Vagina (tissue), 2 donors: ENCODE measurements at places on chromosomes 4 and X.
A peak's percentile ranks its signal among the peaks of the same experiment; 100 is the strongest.

DNA sequence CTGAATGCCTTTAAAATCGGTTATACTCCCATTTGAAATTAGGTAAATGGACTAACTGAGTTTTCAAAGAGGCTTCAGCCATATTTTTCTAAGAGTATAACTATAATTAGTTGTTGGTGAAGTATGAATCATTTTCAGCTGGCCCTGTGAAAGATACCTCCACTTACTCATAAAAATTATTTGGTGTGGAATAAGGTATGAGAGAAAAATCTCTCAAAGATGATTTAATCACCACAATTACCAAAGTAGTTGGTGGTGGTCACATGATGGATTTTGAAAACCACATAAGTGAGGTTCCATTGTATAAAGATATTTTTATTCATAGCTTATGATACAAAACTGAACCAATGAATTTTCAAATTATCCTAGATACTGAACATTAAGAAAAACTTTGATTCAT lies 9.0 kb upstream of the KLHL2 start:
- DNase-seq = no peak

- DNase-seq = peak; percentile 93
Observed at GRCh38 chrX:47836164-47837072, at the start of gene ZNF81. Gene ZNF81, plus strand, starts transcription at chrX:47836902. Its CDS starts 9,366 bp downstream, at chrX:47846268.

DNA sequence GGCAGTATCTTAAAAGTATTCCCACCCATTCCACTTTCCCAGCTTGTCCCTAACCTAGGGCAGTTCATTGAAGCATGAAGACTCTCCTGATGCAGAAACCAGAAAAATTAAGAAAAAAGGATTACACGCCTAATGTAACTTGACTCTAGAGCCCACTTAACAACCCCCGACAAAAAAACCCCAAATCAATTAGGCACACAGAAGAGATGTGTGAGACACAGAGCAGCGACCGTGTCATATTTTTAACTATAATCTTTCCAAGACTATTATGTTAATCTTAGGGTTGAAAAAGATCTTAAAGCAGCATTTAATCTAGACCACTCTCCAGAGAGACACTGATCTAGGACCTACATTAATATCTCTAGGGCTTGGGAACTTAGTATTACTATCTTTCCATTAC lies 1.3 kb downstream of the YTHDC1 start:
- no peak for DNase-seq

DNA sequence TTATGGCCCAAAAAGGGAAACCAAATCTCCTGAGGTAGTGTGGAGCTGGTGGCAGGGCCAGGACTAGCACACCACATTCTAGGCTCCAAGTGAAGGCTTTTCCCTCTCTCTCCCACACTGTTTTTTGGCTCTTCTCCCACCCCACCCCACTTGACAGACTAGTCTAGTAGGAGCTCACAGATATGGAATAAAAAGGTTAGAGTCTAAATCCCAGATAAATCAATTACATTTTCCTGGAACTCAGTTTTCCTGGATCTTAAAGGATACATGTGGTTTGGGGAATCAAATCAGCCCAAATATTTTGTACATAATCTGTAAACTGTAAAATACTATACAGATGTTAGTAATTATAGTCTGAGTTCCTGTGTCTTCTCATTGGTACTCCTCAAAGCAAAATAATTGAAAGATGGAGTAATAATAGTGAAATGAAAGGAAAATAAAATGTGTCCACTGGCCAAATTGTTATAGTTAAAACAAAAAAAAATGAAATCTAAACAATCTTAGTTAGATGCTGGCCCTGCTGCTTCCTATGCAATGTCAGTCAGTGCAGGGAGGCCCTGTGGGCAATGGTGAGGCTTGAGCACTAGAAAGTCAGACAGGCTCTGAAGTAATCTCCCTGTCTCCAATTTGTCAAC lies 370.4 kb upstream of the CPEB2 start:
- no peak for DNase-seq

GRCh38 chr4:139175646-139176301 lies 1.2 kb downstream of the ELF2 start:
- no peak for DNase-seq

- no peak for DNase-seq
Observed at GRCh38 chr4:171644430-171645057, 168.7 kb upstream of the GALNTL6 start.

GRCh38 chr4:111639120-111639690 lies 506.0 kb upstream of the FAM241A start:
- DNase-seq = no peak

GRCh38 chr4:56662782-56663468 lies 18.2 kb downstream of the HOPX start:
- DNase-seq = no peak

DNA sequence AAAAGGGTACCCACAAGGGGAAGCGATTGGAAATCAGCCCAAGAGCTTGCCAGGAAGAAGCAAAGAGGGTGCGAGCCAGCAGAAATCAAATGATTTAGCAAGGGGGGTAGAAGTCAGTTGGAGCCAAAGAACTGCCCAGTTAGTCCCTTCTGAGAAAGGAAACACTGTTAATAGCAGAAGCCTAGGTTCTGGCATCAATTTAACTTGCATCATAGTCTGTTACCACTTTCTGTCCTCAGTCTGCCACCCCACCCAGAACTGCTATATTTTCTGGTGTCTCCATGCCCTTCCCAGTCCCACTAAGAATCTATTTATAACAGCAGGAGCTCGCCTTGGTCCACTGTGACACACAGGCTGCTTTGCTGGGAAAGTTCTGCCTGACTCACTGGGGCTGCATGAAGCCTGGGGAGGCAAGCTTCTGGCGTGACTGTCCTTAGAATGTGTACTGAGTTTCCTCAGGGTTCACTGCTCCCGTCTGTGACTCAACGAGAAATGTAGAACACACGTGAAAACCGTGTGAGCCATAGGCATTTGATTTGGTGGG lies 157.8 kb upstream of the TTC29 start:
- DNase-seq = peak; percentile 91

DNA sequence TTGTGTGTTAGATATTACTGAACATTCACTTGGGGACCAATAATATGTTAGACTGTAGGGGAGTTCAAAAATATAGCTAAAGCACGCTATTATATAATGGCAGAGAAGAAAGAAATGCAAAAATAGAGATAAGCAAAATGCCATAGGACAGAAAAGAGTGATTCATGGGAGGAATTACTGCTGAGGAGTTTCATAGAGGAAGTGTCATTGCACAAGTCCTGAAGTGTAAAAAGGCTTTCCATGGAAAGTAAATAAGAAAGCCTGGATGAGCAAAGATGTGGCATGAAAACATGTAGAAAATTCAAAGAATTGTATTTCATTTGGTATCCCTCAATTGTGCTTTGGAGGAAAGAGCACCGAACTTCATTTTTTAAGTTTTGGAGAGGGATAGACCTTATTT lies 14.5 kb downstream of the HMGB2 start:
- DNase-seq = no peak

- peak; percentile 47 for DNase-seq
Observed at GRCh38 chrX:69050051-69050765, 115.0 kb downstream of the PJA1 start.

- no peak for DNase-seq
Observed at GRCh38 chr4:86181585-86181984, 178.3 kb downstream of the MAPK10 start.

- DNase-seq = no peak
Observed at GRCh38 chr4:154368060-154368459, 123.5 kb downstream of the DCHS2 start.

DNA sequence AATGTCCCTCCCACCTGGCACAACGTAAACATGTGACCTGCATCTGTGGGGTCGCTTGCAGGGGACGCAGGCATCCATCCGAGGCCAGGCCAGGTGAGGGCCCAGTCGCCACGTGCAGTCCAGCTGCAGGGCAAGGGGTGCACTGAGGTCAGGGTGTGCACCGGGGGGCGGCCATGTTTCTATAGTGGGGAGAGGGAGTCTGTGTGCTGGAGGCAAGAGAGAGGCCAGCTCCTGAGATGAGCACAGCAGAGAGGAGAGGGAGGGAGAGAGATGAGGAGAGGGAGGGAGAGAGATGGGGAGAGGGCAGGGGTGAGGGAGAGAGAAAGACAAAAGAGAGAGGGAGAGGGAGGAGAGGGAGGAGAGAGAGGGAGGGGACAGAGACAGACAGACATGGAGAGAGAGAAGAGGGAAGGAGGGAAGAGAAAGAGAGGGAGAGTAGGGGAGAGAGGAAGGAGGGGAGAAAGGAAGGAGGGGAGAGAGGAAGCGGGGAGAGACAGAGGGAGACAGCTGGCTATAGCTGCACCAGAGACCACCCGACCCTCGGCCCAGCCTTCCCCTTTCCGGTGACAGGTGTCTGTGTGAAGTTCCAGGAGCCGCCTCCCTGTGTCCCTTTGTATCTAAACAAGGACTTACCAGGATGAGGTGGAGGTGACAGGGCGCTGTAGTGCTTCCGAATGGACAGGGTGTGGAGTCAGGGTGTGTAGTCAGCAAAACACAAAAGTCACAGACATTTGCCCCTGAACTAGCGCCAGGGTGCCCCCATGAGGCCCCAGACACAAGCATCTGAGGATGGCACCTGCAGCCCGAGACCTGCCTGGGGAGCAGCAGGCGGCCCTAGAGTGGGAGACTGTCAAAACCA lies 68.7 kb downstream of the ADRA2C start:
- no peak for DNase-seq

DNA sequence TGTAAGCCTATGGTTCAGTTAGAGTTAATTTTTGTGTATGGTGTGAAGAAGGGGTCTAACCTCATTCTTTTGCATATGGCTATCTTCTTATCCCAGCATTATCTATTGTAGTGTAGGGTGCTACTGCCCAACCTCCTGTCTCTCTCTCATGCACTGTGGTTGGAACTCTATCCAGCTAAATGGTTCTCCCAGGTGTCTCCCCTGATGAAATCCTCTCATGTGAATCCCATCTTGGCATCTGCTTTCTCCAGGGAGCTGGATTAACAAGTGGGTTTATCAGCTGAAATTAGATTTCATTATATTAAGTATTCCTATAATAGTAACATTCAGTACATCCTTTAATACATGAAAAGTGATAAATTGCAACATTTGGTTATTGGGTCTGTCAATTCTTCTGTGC lies 224.7 kb upstream of the SFRP2 start:
- no peak for DNase-seq

DNA sequence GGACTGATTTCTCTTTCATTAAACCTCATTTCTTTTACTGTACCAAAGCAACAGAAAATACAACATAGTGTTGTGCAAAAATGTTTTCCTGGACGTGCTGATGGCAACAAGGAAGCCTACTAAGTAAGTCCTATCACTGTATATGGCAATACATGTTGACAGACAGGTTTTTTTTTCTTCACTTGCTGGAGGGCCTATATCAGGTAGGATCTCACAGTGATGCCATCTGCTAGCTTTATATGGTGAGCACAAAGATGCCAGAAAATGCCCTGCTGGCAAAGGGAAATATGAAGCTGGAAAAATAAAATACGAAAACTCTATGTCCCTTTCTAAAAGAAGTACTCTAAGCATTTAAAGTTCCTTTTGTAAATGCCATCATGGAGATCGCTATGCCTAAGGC lies 119.0 kb upstream of the PDLIM3 start:
- DNase-seq = no peak

GRCh38 chr4:90584051-90584450 lies 456.9 kb downstream of the CCSER1 start:
- DNase-seq = no peak

GRCh38 chr4:74733756-74734155 lies 60.6 kb downstream of the BTC start:
- DNase-seq = no peak

GRCh38 chr4:154361450-154361849 lies 130.1 kb downstream of the DCHS2 start:
- no peak for DNase-seq

GRCh38 chr4:123939621-123940020 lies 543.0 kb downstream of the SPRY1 start:
- DNase-seq = no peak

- DNase-seq = no peak
Observed at GRCh38 chr4:52051213-52051614, at the start of gene SPATA18. Gene SPATA18, plus strand, starts transcription at chr4:52051304. Its CDS starts 401 bp downstream, at chr4:52051705.

DNA sequence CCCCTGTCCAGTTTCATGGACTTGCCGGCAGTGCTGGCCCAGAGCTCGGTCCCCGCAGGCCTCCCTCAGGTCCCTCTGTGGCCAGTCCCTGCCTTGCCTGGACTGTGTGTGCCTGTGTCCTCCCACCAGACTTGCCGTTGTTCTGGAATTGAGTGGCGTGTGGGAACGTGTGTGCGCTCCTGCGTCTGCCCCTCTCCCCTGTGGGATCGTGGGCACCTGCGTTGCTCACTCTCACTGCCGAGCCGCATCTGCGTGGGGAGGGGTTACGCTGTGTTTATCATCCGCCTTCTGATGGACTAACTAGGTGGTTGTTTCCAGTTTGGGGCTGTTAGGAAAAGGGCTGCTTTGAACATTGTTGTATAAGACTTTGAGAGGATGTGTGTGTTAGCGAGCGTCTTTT lies 21.2 kb downstream of the PCGF3 start:
- DNase-seq = no peak

- peak; percentile 93 for DNase-seq
Observed at GRCh38 chr4:118888666-118889311, at the start of gene SYNPO2. Gene SYNPO2, plus strand, starts transcription at chr4:118888854. Its CDS starts 183 bp downstream, at chr4:118889037.

- no peak for DNase-seq
Observed at GRCh38 chr4:145535202-145535601, 53.5 kb downstream of the SMAD1 start.

DNA sequence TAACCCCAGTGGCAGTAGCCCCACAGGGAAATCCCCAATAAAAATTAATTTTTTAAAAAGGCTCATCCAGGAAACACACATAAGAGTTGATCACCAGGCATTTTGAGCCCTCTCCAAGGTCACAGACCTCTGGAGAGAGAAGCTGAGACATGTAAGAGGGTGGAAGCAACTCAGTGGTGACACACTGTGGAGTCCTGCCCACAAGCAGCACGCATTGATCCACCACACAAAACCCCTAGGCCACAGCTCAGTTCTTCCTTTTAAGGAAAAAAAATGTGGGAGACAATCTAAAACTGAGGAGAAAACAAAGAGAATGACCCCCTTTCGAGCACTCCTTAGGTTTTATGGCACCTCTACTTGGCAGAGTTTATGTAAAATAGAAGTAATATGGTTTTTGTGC lies 71.7 kb upstream of the S100G start:
- no peak for DNase-seq

DNA sequence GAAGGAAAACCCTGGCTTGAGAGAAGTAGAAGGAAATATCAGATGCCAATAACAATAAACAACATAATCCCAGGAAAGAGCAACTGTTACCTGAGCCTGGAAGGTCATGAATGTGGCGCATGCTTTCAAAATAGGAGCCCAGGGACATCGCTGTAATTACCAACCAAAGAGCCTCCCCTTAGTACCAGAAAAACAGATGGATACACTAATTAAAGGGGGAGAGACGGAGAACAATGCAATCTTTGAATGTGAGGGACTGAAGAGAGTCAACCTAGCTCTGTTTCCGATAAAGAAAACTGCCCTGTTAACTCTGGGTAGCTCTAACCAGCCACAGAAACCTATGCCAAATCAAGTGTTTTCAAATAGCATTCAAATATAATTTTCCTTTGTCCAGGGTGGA lies 161.4 kb downstream of the ENOX2 start:
- DNase-seq = no peak

GRCh38 chr4:158605393-158605792 lies 66.3 kb downstream of the C4orf46 start:
- no peak for DNase-seq

GRCh38 chr4:158295053-158295452 lies 84.8 kb downstream of the TMEM144 start:
- no peak for DNase-seq

- DNase-seq = peak; percentile 84
Observed at GRCh38 chr4:5165420-5166369, 114.4 kb downstream of the STK32B start.
